ENCODE measurements at places on chromosomes 7 and 10.

GRCh38 chr7:116028787-116029186 lies 1.8 kb downstream of the TFEC start:
- no peak for DNase-seq

GRCh38 chr7:140263277-140263676 lies 86.5 kb upstream of the KDM7A start:
- no peak for DNase-seq

- DNase-seq: no peak
These were observed 164.9 kb upstream of the RHEB start for GRCh38 chr7:151684408-151685175.

- peak; percentile 99 for DNase-seq
These were observed 107.2 kb upstream of the LYZL2 start for GRCh38 chr10:30736685-30737232.

GRCh38 chr10:78870458-78870857 lies 198.3 kb upstream of the ZMIZ1 start:
- no peak for DNase-seq

DNA sequence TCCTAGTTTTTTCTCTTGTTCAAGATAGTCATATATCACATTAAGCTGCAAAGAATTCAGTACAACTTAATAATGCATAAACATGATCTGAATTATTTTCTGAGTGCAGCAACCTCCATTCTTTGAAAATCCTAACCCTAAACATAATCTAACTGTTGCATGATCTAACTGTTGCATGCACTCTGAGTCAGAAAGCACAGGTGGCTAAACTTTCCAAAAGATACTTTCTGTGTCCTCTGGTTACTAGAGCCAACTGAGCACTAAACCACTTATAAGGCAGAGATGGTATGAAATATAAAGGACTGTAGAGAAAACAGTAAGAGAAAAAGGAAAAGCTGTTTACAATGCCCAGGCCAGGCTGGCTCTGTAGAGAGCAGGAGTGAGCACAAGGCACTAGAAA lies 23.0 kb upstream of the FAM133B start:
- no peak for DNase-seq

- no peak for DNase-seq
These were observed 37.3 kb downstream of the ZCCHC24 start for GRCh38 chr10:79407811-79408795.

- no peak for DNase-seq
These were observed 138.9 kb downstream of the ADK start for GRCh38 chr10:74289951-74290350.

- DNase-seq: no peak
These were observed 220.8 kb upstream of the NFE2L3 start for GRCh38 chr7:25931156-25931555.

GRCh38 chr7:116543664-116544063 lies 18.8 kb downstream of the CAV1 start:
- peak; percentile 49 for DNase-seq

GRCh38 chr10:69636626-69637605 lies 6.9 kb downstream of the FAM241B start:
- DNase-seq: no peak

DNA sequence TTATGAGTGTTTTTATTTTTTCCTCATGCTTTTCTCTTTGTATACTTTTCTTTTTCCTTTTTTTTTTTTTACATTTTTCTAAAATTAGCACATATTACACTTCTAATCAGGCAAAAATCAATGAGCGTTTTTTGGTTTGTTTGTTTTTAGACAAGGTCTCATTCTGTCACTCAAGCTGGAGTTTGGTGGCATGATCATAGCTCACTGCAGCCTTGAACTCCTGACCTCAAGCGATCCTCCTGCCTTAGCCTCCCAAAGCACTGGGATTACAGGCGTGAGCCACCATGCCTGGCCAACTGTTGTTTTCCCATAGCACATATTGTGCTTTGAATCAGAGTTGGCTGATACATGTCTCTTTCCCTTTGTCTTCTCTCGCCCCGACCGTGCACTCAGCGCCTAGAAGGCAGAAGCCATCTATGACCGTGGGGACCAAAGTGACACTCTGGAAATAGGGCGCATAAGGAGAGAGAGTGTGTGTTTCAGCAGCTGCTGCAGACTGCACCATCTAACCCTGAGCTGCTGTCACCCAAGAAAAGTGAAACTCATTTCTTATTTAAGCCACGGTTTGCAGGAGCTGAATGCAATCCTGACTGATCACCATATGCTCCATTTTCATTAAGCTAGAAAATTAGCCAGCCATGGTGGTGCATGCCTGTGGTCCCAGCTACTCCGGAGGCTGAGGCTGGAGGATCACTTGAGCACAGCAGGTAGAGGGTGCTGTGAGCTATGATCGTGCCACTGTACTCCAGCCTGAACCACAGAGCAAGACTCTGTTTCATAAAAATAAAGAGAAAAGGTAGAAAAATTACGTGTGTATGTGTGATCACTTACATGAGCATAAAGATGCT lies 41.4 kb upstream of the GTF2I start:
- DNase-seq: no peak

GRCh38 chr10:96235326-96236089 lies 35.9 kb downstream of the BLNK start:
- DNase-seq: no peak

- no peak for DNase-seq
These were observed 29.0 kb downstream of the TRIM8 start for GRCh38 chr10:102673236-102673818.

DNA sequence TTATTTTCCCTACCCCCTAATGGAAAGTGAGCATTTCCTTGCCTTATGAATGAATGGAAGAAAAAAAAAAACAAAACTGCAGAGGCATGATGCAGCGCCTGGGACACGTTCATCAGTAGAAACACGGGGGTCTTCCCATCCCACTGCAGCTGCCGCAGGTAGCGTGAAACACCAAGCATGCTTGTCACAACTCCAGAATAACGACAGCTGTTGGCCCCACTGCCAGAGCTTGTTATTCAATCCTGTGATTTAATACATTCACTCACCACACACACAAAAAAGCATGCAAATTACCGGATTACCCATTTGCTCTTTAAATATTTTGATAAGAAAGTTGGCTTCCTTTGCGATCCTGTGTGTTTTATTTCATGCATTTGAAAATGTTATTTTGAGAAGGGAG lies 48.4 kb upstream of the GNA12 start:
- no peak for DNase-seq

DNA sequence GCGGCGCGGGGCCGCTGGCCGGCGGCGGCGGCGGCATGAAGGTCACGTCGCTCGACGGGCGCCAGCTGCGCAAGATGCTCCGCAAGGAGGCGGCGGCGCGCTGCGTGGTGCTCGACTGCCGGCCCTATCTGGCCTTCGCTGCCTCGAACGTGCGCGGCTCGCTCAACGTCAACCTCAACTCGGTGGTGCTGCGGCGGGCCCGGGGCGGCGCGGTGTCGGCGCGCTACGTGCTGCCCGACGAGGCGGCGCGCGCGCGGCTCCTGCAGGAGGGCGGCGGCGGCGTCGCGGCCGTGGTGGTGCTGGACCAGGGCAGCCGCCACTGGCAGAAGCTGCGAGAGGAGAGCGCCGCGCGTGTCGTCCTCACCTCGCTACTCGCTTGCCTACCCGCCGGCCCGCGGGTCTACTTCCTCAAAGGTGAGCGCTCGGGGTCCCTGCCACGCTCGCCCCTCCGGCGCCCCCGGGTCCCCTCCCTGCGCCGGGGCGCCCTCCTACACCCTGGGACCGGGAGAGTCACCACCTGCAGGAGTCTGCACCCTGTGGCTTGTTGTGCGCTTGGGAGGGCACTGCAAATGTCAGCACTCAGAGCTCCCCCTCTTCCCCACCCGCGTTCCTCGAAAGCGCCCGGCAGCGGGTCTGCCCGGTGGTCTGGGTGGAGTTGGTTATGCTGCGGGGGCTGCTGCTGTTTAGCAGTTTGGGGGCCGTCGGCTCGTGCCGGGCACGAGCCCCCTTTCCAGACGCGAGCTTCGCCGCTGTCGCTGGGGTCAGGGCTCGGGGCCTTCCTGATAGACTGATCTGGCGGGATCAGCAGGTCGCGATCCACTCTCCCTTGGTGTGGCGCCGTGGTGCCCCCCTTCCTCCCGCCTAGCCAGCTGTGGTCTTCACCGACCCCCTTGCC lies 627 bp downstream of the DUSP5 start:
- DNase-seq: no peak

DNA sequence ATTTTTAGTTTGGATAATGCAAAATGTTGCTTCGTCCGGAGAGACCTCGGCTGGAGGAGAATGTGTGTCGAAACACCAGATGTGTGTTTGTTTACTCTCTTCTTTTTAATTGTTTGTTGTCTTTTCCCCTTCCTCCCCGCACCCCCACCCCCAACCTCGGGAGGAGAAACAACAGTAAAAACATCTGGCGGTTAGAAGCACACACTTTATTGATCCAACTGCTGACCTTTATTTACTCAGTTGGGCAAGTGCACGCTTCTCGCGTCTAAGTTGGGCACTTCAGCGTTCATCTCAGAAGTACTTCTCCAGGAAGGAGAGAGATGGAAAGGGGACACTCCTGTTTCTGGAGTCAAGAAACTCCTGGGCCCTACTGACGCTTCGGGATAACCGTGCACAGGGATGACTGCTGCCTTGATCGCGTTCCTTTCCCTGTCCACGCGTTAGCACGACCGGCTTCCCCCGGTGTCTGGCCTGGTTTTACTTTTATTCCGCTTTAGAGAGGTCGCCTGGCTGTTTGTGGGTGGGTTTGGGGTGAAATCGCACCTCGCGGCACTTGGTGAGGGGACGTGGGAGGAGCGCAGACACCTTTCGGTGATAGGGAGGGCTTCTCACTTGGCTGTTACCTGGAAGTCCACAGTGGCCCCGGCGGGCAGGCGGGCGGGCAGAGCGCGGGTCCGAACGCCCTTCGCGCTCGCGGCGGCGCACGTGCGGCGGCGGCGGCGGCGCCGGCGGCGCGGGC lies 168.3 kb upstream of the PPP1R3A start:
- no peak for DNase-seq

- peak; percentile 89 for DNase-seq
These were observed 1.3 kb downstream of the VSIR start for GRCh38 chr10:71771821-71772617.

- no peak for DNase-seq
These were observed 451.1 kb upstream of the ZMIZ1 start for GRCh38 chr10:78617631-78618030.

DNA sequence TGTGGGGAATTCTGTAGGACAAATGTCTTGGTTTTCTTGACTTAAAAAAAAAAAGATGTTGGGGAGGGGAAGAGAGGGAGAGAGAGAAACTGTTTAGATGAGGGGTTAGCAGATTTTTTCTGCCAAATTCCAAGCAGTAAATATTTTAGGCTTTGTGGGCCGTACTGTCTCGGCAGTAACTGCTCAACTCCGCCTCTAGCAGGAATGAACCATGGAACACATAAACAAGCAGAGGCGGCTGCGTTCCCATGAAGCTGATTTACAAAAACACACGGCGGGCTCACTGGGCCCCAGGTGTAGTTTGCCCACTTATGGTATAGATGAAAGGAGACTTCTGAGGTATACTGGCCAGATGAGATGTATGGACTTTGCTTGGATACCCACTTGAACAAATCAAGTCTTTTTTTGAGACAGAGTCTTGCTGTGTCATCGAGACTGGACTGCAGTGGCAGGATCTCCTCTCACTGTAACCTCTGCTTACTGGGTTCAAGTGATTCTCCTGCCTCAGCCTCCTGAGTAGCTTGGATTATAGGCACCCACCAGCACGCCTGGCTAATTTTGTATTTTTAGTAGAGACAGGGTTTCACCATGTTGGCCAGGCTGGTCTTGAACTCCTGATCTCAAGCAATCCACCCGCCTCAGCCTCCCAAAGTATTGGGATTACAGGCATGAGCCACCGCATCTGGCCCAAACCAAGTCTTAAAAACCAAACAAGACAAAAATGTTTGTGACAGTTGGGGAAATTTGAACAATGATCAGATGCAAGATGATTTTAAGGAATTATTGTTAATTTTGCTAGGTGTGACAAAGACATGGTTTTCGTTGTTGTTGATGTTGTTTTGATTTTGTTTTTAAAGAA lies 9.7 kb upstream of the ADAMTS14 start:
- DNase-seq: no peak

GRCh38 chr7:26153823-26154783 lies 2.1 kb downstream of the NFE2L3 start:
- peak; percentile 83 for DNase-seq

GRCh38 chr10:28444031-28444430 lies 88.9 kb upstream of the WAC start:
- no peak for DNase-seq

- DNase-seq: no peak
These were observed 52.3 kb upstream of the DPYSL4 start for GRCh38 chr10:132134241-132135052.
